ENCODE measurements at places on chromosomes 2 and 18.

- DNase-seq, result no peak
These were observed 156.4 kb upstream of the ITGA4 start for GRCh38 chr2:181300600-181301291.

DNA sequence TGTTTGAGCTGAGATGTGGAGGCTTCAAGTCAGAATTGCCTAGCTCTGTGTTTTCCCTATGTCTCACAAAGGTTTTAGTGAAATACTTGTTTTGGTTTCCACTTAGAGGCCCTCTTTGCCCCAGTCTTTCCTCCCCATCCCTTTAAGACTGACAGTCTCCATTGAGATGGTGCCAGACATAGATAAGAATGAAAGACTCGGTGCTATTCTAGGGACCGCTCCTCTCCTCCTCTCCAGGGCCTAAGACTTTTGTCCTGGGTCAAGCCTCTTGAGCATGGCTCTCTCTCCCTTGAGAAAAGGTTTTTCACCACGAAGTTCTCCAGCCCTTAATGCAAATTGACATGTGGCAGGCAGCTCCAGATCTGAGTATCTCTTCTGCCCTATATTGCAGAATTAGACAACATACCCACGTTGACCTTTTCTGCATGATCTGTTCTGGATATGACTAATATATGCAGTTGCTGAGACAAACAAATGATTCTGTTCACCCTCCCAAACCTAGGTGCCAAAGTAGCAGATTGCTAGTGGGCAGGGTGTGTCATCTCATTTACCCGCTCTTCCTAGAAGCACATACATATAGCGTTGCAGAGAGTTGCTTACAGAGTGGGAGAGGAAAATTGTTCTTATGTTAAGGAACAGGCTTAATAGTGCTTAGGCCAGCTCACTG, 47.5 kb upstream of the ACSL3 start:
- no peak for DNase-seq

GRCh38 chr2:204491528-204491927, 53.7 kb upstream of the PARD3B start:
- DNase-seq, result no peak

DNA sequence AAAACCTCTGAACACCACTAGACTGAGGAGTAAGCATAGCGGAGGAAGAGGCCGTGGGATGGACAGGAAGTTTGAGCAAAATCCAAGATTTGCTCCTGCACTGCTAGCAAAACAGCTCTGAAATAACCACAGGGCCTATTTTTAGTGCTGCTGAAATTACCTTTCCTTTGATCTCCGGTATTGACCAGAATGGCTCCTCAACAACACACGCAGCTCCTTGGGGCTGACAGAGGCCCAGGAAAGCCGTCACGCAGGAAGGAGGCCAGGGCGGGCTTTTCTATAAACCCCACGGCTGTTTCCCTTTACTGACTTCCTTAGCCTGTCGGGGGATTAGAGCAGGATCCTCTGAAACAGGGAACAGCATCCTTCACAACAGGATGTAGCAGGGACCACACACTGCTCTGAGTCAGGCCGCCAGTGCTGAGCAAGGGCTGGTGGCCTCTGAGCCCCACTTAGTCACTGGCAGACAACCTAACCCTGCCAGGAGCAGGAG, 80.8 kb upstream of the LCLAT1 start:
- DNase-seq, result no peak

DNA sequence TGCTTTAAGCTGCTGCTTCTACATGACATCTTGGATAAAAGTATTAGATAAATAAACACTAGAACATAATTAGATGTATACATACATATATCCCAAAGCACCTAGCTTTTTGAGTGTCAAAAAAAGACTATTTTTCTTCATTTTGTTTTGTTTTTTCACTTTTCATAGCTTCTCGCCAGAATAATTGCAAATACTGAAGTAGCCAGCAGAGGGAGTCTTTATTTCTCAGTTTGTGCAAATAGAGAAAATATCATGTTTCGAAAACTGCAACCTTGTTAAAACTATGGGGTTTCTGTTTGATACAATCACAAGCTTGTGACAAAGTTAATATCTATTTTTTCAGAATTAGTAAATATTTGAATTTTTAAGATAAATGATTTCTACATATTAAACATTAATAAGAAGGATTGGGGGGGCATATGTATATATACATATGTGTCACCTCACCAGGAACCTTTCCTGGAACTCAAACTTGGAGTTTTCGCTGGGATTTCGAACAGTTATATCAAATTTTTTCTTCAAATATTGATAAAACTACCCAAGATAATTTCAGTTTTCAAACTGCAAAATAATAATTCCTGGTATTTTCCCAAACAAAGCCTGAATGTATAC, 61.0 kb downstream of the GRB14 start:
- DNase-seq, result peak; percentile 9

DNA sequence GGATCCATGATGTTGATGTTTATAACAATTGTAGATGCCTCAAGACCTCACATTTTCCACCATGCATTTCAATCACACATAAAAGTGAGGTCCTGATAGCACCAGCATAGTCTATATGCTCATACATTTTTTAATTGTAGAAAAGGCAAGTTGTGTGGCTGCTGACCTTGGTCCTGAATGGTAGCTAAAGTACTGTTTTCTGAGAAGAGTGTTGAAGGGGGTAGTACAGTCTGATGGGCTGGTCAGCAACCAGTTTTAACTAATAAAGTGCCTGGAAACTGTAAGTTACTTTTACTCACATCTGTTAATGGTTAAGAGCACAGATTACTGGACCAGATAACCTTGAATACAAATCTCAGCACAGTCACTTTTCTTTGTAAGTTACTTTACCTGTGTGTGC, 15.9 kb downstream of the ZNF638 start:
- DNase-seq, result no peak

- DNase-seq, result no peak
These were observed 91.1 kb upstream of the ZNF804A start for GRCh38 chr2:184507254-184507653.

GRCh38 chr2:188132385-188132784, 159.3 kb upstream of the GULP1 start:
- DNase-seq, result peak; percentile 44

- no peak for DNase-seq
These were observed 9.9 kb upstream of the ZEB2 start for GRCh38 chr2:144529841-144530240.

GRCh38 chr18:9711361-9712129, 3.4 kb downstream of the RAB31 start:
- no peak for DNase-seq

- DNase-seq, result no peak
These were observed 6.3 kb upstream of the ADGRF3 start for GRCh38 chr2:26352892-26353291.

DNA sequence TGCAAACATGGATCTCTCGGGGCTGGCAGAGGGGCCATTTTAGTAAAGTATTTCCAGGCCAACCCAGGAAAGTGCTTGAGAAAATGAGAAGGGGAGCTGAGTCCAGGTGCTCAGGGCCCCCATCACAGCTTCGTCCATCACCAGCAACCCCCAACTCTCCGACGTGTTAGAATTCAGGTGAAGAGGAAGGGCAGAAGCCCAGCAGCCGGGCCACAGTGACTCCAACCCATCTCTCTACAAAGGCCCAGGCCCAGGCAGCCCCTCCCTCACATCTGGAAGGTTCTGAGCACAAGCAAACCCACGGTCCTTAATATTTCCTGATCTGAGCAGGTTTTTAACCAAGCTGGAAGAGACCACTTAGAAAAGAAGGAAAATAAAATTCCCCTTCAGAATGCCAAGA, 34.7 kb upstream of the COL6A3 start:
- DNase-seq, result no peak

- no peak for DNase-seq
These were observed 281.6 kb upstream of the STON1 start for GRCh38 chr2:48248251-48248933.

DNA sequence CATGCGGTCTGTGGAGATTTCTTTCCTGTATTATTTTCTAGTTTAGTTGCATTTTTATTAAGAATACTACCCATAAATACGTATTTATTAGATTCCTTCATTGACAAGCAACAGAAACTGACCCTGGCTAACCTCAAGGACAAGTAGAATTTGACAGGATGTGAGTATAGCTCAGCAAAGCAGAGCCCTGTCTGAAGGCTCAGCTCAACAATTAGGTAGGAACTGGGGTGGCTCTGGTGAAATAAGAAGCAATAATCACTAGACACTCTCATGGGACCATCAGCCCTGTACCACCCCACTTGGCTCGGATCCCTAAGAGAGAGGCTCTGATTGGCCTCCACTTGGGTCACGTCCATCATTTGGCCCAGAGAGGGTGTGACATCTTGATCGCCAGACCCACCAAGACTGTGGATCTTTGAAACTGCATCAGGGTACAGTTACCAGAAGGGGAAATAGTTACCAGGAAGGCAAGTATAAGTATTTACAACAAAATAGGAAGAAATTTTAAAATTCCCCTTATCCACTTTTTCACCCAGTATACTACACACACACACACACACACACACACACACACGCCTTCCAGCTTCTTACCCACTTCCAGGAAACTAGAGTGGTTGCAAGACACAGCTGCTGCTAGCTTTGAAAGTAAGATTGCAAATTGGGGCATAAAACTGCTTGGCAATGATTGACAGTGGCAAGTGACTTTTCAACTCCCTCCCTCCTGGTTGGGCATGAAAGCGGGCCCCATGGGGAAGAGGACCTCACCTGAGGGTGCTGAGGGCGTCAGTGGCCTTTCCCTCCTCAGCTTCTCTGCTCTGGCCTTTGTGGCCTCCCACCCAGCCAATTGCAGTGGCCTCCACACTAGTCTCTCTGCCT, 41.8 kb downstream of the KCTD18 start:
- DNase-seq, result no peak

GRCh38 chr2:188077757-188078156, 213.9 kb upstream of the GULP1 start:
- no peak for DNase-seq

DNA sequence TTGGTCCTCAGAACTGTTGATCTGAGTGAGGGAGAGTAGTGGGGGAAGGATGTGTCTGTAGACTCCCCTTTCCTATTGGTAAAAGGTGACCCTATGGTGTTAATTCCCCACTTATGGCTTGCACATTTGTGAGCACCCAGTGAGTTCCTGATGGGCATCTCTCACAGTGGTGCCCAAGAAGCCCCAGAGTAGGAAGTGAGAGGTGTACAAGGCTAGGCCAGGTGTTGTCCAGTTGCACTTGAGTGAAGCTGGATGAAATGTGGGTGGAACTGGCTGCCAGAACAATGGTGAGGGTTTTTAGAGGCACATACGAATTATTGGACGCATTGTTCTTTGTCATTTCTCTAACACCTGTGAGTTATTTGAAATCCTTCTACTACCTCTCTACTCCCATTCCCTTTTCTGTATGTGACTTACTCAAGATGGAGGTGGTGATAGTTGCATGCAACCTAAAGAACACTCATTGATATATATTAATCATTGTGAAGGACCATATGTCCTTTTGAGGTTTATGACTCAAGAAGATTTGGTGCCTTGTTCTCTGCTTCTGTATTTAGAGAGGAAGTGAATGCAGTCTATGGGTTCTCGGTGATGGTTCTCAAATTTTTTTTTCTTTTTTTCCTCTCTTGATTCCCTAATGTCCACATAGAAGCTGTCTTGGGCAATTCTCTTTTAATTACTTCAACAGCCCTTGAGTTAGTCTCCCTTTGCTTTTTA, 162.7 kb downstream of the FSHR start:
- no peak for DNase-seq

GRCh38 chr2:241891315-241891987, 21.9 kb downstream of the RTP5 start:
- no peak for DNase-seq

DNA sequence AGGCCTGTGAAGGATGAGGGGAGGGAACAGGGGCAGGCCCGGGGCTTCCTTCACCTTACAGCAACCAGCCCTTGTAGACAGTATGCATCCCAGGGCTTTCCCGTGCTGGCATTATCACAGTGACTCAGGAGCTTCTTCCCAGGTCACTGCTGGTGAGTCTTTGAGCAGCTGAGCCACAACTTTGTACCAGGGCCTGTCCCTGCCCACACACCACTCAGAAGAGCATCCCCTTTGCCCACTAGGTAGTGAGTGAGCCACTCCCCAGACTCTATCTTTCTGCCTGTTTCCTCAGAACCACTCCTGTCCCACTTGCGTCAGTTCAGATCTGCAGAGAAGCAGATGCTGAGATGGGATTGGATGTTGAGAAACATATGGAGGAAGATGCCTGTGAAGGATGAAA, 69.6 kb upstream of the ALPP start:
- DNase-seq, result no peak

- no peak for DNase-seq
These were observed 131.7 kb downstream of the PHLPP1 start for GRCh38 chr18:62847081-62847480.

DNA sequence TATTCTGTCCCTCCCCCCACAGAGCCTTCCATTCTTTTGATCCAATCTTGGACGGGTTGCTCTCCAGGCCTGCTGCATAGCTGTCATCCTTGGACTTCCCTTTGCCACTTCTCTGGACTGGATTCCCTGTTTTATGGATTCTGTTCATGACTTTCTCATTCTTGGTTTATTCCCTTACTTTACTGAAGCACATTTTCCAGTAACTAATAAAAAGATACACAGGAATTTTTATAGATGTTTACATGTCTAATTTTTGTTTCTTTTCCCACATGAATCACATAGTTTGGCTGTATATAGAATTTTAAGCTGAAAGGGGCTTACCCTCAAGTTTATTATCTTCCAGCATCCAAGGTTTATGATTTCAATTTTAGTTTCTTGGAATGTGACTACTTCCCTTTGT, 37.9 kb downstream of the GDF7 start:
- no peak for DNase-seq

DNA sequence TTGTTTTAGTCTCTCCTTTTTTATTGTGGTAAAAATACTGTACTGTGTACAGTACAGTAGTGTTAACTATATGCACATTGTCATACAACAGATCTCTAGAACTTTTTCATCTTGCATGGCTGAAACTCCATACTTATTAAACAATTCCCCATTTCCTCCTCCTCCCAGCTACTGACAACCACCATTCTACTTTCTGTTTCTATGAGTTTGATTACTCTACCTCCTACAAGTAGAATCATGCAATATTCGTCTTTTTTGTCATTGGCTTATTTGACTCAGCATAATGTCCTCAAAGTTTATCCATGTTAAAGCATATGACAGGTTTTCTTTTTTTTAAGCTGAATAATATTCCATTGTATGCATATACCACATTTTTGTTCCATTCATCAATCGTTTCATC, 338.2 kb downstream of the AGPS start:
- no peak for DNase-seq

DNA sequence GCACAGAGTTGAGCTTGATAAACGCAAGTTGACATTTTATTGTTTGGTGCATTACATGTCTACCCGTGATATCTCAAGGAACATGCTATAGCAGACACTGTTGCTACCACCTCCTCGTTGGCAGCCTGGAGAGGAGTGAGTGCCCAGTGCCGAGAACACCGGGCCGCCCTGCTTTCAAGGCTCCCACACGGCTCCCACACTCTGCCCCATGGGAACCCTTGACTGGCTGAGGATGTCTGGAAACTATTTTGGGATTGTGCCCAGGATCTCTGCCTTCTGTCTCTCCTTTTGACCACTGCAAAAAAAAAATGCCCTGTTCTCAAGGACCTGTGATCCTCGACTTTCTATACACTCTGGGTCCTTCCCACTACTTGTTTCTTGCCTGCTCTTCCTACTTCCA, 21.1 kb downstream of the TET3 start:
- DNase-seq, result no peak

GRCh38 chr2:67516899-67517530, 119.9 kb downstream of the ETAA1 start:
- no peak for DNase-seq

Measured in NCI-H1092 (cell line).